Stimulated activated CD8-positive, alpha-beta memory T cell treated with anti-CD3 and anti-CD28 coated beads, Interleukin-4, amount 100 ng/mL, for 4 hours (primary cell): ENCODE measurements at places on chromosomes 16 and 17.

DNA sequence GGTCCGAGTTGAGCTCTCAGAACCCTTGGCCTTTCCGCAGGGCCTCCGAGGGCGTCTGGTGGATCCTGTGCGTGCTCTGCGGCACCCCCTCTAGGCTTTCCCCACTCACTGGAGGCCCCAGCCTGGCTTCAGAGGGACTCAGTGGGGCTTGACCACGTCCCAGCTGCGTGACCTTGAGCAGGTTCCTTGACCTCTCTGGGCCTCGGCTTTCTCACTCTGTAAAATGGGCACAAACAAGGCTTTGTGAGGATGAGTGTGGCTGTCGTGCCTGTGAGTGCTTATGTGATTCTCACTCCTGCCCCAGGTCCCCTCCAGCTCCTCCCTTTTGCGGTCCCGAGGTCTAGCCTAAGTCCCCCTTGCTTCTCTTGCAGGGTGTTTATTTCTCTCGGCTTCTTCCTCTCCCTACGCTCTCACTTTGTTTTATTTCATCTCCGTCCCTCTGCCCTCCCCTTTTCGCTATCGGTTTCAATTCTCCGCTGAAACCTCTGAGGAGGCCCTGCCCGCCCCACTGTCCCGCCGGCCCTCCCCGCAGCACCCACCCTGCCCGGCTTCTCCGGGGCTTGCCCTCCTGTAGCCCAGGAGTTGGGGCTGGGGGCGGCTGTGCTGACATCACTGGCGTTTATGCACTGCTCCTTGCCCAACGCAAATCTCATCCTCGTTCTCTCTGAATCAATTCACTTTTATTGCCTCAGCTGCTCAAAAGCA, 82.3 kb upstream of the CBX4 start:
- DNase-seq: no peak

- no peak for DNase-seq
Measured at GRCh38 chr16:26705346-26705745, 361.4 kb upstream of the C16orf82 start.

- no peak for DNase-seq
Measured at GRCh38 chr16:4172070-4172469, 55.8 kb upstream of the ADCY9 start.

GRCh38 chr16:27326738-27327585, 13.2 kb downstream of the IL4R start:
- no peak for DNase-seq

- no peak for DNase-seq
Measured at GRCh38 chr16:12557786-12558185, 245.9 kb downstream of the CPPED1 start.

GRCh38 chr16:24935336-24935735, 79.8 kb downstream of the ARHGAP17 start:
- no peak for DNase-seq

DNA sequence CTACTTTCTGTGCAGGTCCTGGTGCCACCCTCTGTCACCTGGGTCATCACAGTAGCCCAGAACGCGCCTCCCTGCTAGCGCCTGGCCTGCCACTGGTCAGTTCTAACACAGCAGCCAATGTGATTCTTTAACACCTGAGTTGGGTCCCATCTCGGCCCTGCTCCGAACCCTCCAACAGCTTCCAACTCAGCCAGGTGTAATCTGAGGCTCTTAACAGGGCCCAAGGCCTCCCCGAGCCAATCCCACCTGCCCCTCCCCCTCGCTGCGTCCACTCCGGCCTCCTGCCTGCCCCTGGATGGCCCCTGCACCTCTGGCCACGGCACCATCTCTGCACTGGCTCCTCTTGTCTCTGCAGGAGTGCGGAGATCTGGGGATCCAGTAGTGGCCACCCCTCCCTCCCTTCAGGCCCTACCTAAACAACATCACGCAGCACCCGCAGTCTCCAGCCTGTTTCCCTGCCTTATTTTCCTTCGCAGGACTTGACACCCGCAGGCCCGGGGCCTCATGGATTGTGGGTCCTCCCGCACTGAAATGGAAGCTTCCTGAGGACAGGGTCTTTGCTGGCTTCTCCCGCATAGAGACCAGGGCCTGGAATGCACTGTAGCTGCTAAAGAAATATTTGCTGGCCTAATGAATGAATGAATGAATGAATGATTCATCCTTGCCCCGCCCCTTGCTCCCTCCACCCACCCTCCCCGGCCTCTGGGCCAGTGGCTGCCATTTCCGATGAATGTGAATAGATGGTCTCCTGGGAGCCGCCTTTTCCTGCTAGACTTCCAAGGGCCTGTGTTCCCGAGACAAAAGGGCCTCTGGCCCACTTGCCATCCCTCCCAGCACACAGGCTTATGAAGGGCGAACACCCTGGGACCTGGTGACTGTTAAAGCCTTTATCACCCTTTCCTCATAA, 174.8 kb upstream of the FOXF1 start:
- DNase-seq: no peak

DNA sequence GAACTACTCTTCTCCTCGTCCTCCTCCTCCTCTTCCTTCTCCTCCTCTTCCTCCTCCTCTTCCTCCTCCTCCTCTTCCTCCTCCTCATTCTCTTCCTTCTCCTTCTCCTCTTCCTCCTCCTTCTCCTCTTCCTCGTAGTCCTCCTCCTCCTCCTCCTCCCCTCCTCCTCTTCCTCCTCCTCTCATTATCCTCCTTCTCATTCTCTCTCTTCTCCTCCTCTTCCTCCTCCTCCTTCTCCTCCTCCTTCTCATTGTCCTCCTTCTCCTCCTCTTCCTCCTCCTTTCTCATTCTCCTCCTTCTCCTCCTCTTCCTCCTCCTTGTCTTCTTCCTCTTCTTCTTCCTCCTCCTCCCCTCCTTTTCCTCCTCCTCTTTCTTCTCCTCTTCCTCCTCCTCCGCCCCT, 4.1 kb upstream of the PITPNM3 start:
- DNase-seq: no peak

GRCh38 chr17:56823848-56824247, 9.9 kb downstream of the C17orf67 start:
- DNase-seq: no peak

DNA sequence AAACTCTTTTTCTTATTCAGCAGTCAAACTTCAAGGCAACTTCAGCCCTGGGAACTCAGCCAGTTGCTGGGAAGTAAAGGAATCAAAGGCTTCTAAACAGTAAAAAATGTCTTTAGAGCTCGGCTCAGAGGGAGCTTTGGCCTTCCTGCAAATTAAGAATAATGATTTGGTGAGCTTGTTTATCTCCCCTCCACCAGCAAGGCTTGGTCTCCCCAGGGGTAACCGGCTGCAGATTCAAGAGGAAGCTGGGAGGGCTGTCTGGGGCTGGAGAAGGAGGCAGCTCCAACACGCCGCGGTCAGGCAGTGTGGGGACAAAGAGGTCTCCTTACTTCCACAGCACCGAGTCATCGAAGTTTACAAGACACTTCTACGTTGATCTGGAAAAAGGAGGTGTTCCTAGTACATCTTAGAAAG, 17.7 kb upstream of the DOC2B start:
- DNase-seq: no peak

DNA sequence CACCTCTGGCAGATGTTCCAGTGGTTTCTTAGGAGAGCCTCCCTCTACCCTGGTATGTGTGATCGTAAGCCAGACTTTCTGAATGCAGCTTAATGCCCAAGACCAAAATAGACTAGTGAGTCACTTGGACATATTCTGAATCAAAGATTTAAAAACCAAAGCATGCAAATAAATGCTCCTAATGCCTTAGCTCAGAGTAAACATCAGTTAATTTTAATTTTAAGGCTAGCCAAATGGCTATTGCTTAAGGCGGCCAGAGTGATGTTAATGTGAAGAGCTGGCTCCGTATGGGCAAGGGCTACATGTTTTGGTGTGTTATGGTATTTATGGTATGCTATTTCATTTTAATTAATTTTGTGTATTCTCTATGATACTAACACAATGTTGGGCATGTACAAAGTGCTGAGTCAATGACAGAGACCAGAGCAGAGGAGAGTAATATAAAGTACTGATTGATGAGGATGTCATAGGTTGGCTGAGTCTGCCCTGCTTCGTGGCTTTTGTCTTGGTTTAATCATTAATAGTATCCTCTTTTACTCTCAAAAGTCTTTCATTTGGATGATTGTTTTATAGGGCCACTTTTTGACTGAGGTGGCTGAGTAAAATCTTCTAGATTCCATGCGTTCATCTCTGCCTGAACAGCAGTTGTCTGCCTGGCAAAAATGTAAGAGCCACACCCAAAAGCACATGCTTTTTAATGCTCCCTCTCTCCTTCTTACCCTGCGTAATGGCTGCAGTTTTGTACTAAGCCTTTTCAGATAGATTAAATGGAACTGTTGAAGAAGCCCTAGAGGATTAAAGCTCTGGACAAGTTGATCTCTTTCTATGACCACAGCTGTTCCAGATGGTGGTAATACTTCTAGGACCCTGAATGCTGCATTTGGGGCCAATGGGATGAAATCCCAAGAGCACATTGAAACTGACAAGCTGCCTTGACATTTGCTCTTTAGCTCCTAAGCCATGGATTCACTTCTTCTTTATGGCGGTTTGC, 59.6 kb downstream of the MAP2K6 start:
- no peak for DNase-seq

GRCh38 chr16:84732674-84733352, 33.0 kb downstream of the USP10 start:
- no peak for DNase-seq

- no peak for DNase-seq
Measured at GRCh38 chr16:84055366-84055765, 12.8 kb upstream of the SLC38A8 start.

GRCh38 chr17:16491703-16492612, at the start of gene LRRC75A:
TSS of gene LRRC75A (minus strand) at chr17:16492193. CDS start at chr17:16491990, 203 bp downstream.
- DNase-seq: peak; percentile 2
